ENCODE measurements at places on chromosomes 1 and 21.

DNA sequence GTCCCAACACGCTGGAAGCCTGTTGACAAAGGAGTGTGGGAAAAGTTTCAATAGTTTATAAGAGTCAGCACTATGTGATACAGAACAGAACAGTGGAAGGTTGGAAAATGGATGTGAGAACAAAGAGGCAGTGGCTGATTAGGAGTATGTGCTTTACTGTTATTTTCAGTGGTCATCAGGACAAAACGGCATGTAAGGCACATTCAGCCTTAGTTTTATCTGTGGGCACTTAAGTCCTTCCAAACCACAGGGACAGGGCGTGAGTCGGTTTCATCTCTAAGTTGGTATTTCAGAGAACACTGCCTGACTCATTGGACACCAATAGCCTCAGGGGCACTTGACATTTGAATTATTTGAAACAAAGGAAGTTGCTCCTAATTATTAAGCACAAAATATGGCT is 306.9 kb downstream of the ASTN1 start:
- DNase-seq: no peak

GRCh38 chr1:89910780-89911179 is 84.1 kb upstream of the ZNF326 start:
- no peak for DNase-seq

- DNase-seq: no peak
Measured at GRCh38 chr1:67690411-67690810, 5.4 kb downstream of the GADD45A start.

GRCh38 chr1:36349839-36350238 is 26.4 kb upstream of the EVA1B start:
- DNase-seq: no peak

GRCh38 chr1:114926607-114927006 is 71.9 kb downstream of the SYCP1 start:
- no peak for DNase-seq

DNA sequence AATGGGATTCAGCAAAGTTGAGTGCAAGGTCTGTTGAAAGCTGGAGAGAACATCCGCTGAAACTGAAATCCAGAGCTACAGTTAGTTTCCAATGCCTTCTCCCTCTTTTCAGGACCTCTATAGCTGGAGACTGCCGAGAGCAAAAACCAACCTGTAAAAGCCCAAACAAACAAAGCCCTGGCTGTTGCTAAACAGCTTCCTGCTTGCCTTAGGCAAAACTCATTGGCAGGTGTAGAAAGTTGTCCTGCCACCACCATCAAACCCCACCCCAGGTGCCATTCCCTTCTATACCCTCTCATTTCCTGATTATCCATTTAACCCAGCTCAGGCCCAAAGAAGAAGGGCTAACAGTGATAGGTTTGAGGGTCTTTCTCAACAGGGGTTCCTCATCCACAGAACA is 24.7 kb downstream of the SCYL3 start:
- DNase-seq: no peak

- DNase-seq: no peak
Measured at GRCh38 chr1:162177126-162177525, 107.6 kb downstream of the NOS1AP start.

DNA sequence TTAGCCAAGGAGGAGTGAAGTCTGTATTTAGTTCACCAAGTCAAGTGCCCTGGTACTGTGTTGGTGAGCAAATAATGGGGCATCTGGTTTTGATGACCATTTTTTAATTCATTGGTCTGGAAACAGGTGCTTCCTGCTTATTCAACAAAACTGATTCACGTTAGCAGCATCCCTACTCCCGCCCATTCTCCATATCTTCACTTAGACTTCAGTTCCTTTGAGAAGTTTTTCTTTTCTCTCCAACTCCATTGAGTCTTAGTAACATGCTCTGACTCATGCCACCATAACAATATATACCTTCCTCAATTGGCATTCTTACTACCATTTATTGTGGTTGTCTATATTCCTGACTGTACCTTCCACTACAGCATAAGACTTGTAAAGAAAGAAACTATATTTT is 468.9 kb downstream of the DPYD start:
- no peak for DNase-seq

DNA sequence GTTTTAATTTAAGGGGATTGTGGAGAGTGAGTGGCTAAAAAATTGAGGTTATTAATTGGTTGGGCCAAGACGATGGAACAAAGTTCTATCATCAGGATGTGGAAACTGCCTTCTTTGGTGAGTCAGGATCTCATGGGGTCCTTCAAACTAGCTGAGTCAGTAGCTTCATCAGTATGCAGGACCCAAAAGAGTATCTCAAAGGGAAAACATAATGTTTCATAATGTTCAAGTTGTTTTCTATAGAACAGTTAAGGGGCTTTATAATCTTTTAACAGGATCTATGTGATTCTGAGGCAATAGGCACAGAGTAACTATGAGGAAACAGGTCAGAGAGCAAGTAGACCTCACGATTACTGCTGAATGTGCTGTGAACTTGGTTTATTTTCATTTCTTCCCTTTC is 3.2 kb upstream of the OLFML2B start:
- DNase-seq: no peak

GRCh38 chr1:13761883-13762282 is 61.9 kb downstream of the PRDM2 start:
- DNase-seq: no peak

- DNase-seq: no peak
Measured at GRCh38 chr1:37476460-37477197, 2.2 kb downstream of the ZC3H12A start.

- no peak for DNase-seq
Measured at GRCh38 chr1:18166341-18166740, 58.7 kb downstream of the IGSF21 start.

DNA sequence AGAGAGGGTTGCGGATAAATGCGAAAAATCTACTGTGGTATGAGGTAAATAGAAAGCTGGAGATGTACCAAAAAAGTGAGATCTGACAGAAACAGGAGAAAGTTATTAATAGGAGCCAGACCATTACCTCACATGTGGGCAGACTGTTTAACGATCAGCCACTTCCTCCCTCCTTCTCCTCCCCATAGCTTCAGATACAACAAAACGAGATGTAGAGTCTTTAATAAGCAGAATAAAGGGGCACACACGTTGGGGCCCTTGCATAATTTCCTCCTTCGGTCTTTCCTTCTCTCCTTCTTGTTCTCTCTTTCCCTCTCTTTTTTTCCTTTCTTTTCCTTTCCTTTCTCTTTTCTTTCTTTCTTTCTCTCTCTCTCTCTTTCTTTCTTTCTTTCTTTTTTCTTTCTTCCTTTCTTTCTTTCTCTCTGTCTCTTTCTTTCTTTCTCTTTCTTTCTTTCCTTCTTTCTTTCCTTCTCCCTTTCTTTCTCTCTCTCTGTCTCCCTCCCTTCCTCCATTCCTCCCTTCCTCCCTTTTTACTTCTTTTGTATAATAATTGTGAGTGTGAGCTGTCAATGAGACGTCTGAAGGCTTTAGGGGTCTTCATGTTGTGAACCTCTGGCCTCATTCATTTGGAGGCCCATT is 242.1 kb downstream of the GRIK1 start:
- DNase-seq: no peak

- no peak for DNase-seq
Measured at GRCh38 chr1:198232940-198233675, 76.3 kb downstream of the NEK7 start.

- no peak for DNase-seq
Measured at GRCh38 chr1:235019471-235019870, 109.2 kb downstream of the TOMM20 start.

DNA sequence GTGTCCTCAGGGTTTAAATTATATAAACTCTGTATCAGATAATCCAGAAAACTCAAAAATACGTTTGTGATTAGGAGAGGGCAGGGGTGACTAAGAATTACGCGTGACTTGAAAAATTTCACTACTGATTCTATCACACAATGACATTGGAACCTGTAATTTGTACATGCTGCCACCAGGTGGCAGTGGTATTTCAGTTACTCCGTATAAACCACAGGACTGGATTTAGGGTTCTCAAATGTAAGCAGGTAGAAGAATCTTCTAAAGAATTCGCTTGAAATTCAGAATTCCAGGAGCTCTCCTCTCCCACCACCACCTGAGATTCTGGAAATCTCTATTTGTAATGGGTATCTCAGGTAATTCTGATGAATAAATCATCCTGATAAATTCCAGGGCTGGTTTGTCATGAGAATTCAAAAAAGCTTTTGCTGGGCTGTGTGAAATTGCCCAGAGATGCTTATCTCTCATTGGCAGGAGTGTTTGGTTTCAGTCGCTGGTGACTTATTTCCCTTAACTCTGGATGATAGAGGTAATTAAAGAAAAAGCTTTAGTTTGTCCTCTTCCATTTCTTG is 1.7 kb upstream of the KRTAP7-1 start:
- no peak for DNase-seq

- DNase-seq: no peak
Measured at GRCh38 chr1:150160964-150161621, 11.4 kb downstream of the PLEKHO1 start.

GRCh38 chr1:61007534-61008364 is 74.6 kb upstream of the NFIA start:
- DNase-seq: no peak

GRCh38 chr1:39650431-39650830 is 11.0 kb upstream of the HEYL start:
- no peak for DNase-seq

GRCh38 chr1:163747261-163747660 is 425.5 kb downstream of the NUF2 start:
- no peak for DNase-seq

GRCh38 chr1:182330303-182330702 is 61.3 kb downstream of the GLUL start:
- no peak for DNase-seq

- DNase-seq: no peak
Measured at GRCh38 chr1:165580931-165581871, 37.4 kb downstream of the LRRC52 start.

- no peak for DNase-seq
Measured at GRCh38 chr1:164518692-164519332, 40.2 kb upstream of the PBX1 start.

DNA sequence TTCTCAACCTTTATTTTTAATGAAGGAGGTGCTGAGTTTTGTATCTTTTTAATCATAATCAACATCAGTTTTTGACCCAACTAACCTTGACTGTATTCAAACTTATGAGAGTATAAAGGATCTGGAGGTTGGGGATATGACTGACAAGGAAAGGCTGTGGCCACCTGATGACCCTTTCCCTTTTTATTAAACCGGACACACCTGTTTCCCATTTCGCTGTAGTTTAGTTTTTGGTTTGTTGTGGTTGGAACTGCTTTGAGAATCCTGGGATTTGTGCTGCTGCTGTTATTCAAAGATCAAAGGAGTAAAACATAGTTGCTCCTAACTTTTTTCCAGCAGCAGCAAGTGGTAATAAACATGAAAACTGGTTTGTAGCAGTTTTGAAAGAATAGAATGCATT is 12.4 kb downstream of the PRPF38A start:
- no peak for DNase-seq

DNA sequence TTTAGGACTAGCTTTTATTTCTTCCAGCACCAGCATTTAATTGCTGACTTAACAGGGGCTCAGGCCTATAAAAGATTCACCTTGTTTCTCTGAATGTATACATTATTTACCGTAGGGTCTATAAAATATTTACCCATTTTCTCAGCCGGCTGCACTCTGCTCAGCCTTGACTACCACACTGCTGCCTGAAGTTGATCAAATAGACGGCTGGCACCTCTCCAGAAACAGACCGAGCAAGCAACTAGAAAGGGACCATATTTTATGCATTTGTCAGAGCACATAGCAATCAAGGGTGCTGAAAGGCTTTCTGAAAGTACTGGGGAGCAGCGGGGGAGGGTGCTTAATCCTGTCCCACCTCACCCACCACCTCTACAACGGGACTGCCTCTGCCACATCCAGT is 64.7 kb upstream of the FGGY start:
- DNase-seq: no peak

- DNase-seq: no peak
Measured at GRCh38 chr1:170678027-170678600, 14.2 kb downstream of the PRRX1 start.
